ENCODE measurements at places on chromosomes 1 and 21.

GRCh38 chr1:10384219-10384618, 14.6 kb upstream of the PGD start:
- no peaks in the 10 kb centered on the region for H3K27me3 ChIP-seq
- H3K27ac ChIP-seq = no peak overlapping the region
- peaks cover 8% of the 10 kb centered on the region for H3K36me3 ChIP-seq
- H3K4me3 ChIP-seq = no peak overlapping the region

GRCh38 chr1:22500058-22500457, 48.4 kb downstream of the ZBTB40 start:
- H3K27me3 ChIP-seq = no peaks in the 10 kb centered on the region
- DNase-seq = no peak
- peaks cover 26% of the 10 kb centered on the region for H3K36me3 ChIP-seq
- H3K4me1 ChIP-seq = peaks cover 26% of the 10 kb centered on the region

- no peak overlapping the region for H3K4me3 ChIP-seq
- H3K27ac ChIP-seq = no peak overlapping the region
- H3K4me1 ChIP-seq = no peaks in the 10 kb centered on the region
- DNase-seq = peak; percentile 40
These were observed 163.5 kb downstream of the RYR2 start for GRCh38 chr1:237205400-237206064.

- no peak overlapping the region for H3K27ac ChIP-seq
- no peaks in the 10 kb centered on the region for H3K27me3 ChIP-seq
- H3K4me3 ChIP-seq = no peak overlapping the region
- H3K4me1 ChIP-seq = no peaks in the 10 kb centered on the region
- DNase-seq = no peak
These were observed 56.4 kb downstream of the HLCS start for GRCh38 chr21:36909901-36910561.

GRCh38 chr21:42637267-42638041, 16.0 kb upstream of the PDE9A start:
- H3K36me3 ChIP-seq = no peaks in the 10 kb centered on the region
- peaks cover 60% of the 10 kb centered on the region for H3K27me3 ChIP-seq
- no peak overlapping the region for H3K27ac ChIP-seq
- H3K4me1 ChIP-seq = no peaks in the 10 kb centered on the region
- DNase-seq = no peak

- peaks cover 5% of the 10 kb centered on the region for H3K4me1 ChIP-seq
- H3K36me3 ChIP-seq = no peaks in the 10 kb centered on the region
- no peak overlapping the region for H3K4me3 ChIP-seq
- DNase-seq = peak; percentile 36
These were observed 139.8 kb downstream of the RYR2 start for GRCh38 chr1:237181743-237182317.

GRCh38 chr1:115164484-115164883, 75.2 kb upstream of the TSPAN2 start:
- no peaks in the 10 kb centered on the region for H3K4me1 ChIP-seq
- no peaks in the 10 kb centered on the region for H3K36me3 ChIP-seq
- H3K4me3 ChIP-seq = no peak overlapping the region
- no peaks in the 10 kb centered on the region for H3K27me3 ChIP-seq
- DNase-seq = no peak

DNA sequence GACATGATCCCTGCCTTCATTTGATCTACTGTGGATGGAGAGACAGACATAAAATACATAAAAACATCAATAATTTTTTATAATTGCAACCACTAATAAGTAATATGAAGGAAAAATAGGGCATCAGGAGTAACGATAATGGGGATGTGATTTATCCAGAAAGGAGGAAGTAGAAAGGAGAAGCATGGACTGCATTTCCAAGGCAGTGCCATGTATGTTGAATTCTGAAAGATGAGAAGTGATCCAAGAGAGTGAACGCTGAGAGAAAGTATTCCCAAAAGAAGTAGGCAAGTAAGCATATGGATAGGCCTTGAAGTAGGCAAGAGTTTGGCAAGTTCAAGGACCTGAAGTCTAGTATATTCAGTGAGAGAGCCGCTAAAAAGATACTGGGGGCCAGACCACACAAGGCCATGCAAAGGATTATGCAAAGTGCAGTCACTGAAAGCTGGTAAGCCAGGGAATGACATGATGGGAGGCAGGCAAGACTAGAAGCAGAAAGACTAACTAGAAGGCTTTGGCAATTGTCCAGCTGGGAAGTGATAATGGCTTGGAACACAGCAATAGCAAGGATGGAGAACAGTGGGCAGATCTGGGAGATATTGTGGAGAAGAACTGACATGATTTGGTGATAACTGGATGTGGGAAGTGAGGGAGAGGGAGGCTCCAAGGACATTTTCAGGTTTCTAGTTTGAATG, 85.9 kb downstream of the TM2D1 start:
- H3K4me1 ChIP-seq = peaks cover 55% of the 10 kb centered on the region
- peak; percentile 52 for DNase-seq
- no peaks in the 10 kb centered on the region for H3K27me3 ChIP-seq
- H3K36me3 ChIP-seq = no peaks in the 10 kb centered on the region
- peak overlapping the region; percentile 37 for H3K27ac ChIP-seq

DNA sequence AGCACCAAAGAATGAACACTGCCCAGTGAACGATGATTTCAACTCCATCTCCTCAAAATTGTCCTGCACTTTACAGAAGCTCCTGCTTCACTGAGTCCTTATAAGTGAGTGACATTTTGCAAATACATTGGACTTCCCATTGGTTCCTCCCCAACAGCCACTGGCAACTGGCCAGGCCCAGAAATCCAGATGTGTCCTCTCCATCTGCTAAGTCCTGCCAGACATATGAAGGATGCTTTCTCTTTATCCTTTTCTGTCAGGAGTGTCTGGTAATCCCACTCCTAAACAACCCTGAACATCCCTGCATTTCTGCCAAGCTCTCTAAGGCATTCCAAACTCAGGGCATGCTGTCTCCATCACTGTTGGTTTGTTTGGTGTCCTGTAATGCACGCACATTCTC, 271.8 kb downstream of the RRAGC start:
- no peaks in the 10 kb centered on the region for H3K36me3 ChIP-seq
- no peak for DNase-seq
- no peak overlapping the region for H3K27ac ChIP-seq
- H3K4me3 ChIP-seq = no peak overlapping the region

GRCh38 chr1:213960963-213961362, 26.8 kb upstream of the PROX1 start:
- H3K36me3 ChIP-seq = no peaks in the 10 kb centered on the region
- no peak for DNase-seq
- no peaks in the 10 kb centered on the region for H3K4me1 ChIP-seq
- H3K4me3 ChIP-seq = no peak overlapping the region
- no peaks in the 10 kb centered on the region for H3K27me3 ChIP-seq

- no peak overlapping the region for H3K27ac ChIP-seq
- H3K36me3 ChIP-seq = no peaks in the 10 kb centered on the region
- no peak overlapping the region for H3K4me3 ChIP-seq
These were observed 419.6 kb downstream of the RWDD3 start for GRCh38 chr1:95653618-95654017.

DNA sequence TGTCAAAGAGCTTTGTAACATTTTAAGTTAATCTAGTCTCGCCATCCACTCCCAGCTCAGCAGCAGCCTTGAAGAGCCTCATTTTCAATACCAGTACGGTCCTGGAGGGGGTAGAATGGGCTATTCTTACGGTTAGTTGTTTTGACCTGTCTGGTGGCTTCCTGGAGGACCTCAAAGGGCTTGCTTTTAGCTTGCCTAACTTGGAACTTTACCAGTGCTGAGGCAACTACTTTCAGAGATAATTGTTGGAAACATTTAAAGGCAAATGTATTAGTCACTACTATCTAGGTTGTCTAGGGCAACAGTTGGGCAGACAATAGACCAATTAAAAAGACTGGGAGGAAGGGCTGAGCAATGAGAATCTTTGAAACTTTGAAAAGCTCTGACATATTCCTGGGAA, 56.0 kb downstream of the TTLL7 start:
- DNase-seq = no peak
- H3K27me3 ChIP-seq = no peaks in the 10 kb centered on the region
- H3K27ac ChIP-seq = no peak overlapping the region
- no peaks in the 10 kb centered on the region for H3K36me3 ChIP-seq

DNA sequence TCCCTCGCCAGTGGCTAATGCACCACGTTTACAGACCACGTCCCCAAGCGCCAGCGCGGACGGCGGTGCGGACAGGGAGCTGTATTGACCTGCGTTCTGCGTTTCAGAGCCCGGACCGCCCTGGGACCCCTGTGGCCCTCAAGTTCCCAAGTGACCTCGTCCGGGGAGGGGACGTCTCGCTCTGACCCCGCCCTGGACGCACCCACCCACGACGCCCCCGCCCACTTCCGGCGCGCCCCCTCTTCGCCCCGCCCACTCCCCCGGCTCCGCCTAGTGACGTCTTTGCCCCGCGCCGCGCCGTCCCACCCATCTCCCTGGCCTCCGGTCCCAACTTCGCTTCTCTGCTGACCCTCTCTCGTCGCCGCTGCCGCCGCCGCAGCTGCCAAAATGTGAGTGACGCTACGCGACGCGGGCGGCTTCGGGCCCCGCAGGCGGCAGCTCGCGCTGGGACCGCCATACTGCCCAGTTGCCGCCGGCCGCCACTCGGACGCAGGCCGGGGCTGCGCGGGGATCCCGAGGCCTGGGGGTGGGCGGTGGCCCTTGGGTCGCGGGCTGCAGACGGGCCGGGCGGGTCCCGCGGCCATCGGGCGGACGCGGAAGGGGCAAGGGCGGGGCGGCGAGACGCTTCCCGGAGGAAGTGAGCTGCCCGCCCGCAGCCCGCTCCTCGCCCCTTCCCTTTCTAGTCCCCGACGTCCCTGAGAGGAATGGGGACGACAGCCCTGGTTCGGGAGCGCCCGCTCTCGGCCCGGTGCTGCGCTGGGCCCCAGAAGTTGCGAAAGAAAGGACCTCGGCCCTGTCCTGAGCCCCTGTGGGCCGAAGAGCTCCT, at the start of gene VAMP3:
Gene VAMP3 (plus strand): TSS at position 300 of the 826 bp plus-strand sequence. CDS start 88 bp downstream, at position 388.
- H3K4me3 ChIP-seq = peak within 1 kb of the TSS; percentile 84
- peaks cover 23% of the 10 kb centered on the region for H3K36me3 ChIP-seq
- H3K27me3 ChIP-seq = no peaks in the 10 kb centered on the region
- H3K27ac ChIP-seq = peak within 1 kb of the TSS; percentile 98
- peak; percentile 92 for DNase-seq

- H3K36me3 ChIP-seq = no peaks in the 10 kb centered on the region
- H3K4me3 ChIP-seq = no peak overlapping the region
- peak; percentile 3 for DNase-seq
- H3K4me1 ChIP-seq = no peaks in the 10 kb centered on the region
These were observed 703.2 kb downstream of the MRPL39 start for GRCh38 chr21:24903994-24904635.

- H3K27ac ChIP-seq = no peak overlapping the region
- peaks cover 9% of the 10 kb centered on the region for H3K4me1 ChIP-seq
- H3K27me3 ChIP-seq = peaks cover 31% of the 10 kb centered on the region
- no peaks in the 10 kb centered on the region for H3K36me3 ChIP-seq
These were observed 97.4 kb downstream of the RIPK4 start for GRCh38 chr21:41669533-41669830.

DNA sequence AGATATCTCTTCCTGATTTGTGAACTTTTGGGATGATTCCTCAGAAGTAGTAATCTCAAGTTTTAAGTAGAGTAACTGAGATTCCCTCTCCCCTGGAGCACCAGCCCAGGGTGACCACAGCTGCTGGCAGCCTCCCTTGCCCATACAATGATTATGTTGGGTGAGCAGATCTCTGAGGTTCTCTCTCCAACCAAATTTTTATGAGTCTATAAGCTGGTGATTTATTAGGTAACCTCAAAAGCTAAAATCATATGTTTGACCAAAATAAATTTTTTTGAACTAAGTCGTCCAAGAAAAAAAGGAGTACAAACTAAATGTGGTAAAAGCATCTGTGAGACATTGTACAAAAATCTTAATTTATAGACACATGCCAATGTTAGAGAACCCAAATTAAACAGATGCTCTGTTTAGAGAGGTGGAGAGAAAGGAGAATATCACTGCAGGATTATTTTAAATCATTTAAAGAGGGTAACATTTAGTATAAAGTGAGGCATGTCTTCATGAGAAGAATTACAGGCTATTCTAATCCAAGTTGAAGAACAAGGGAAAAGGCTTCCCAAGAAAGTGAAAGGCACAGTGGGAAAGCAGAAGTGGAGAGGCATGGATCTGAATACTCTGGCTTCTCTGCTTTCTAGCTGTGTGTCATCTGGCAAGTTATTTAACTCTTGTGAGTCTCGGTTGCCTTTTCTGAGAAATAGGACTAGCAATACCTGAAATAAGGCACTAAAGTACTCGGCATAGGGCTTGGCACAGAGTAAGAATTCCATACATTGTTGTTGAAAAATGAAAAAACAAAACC, 2.5 kb downstream of the AKNAD1 start:
- no peaks in the 10 kb centered on the region for H3K4me1 ChIP-seq
- no peak for DNase-seq
- no peaks in the 10 kb centered on the region for H3K27me3 ChIP-seq
- H3K36me3 ChIP-seq = no peaks in the 10 kb centered on the region
- H3K4me3 ChIP-seq = no peak overlapping the region

GRCh38 chr1:53842347-53842746, 4.3 kb upstream of the NDC1 start:
- no peaks in the 10 kb centered on the region for H3K27me3 ChIP-seq
- H3K36me3 ChIP-seq = no peaks in the 10 kb centered on the region
- H3K4me1 ChIP-seq = peaks cover 5% of the 10 kb centered on the region
- no peak overlapping the region for H3K27ac ChIP-seq
- H3K4me3 ChIP-seq = no peak overlapping the region

DNA sequence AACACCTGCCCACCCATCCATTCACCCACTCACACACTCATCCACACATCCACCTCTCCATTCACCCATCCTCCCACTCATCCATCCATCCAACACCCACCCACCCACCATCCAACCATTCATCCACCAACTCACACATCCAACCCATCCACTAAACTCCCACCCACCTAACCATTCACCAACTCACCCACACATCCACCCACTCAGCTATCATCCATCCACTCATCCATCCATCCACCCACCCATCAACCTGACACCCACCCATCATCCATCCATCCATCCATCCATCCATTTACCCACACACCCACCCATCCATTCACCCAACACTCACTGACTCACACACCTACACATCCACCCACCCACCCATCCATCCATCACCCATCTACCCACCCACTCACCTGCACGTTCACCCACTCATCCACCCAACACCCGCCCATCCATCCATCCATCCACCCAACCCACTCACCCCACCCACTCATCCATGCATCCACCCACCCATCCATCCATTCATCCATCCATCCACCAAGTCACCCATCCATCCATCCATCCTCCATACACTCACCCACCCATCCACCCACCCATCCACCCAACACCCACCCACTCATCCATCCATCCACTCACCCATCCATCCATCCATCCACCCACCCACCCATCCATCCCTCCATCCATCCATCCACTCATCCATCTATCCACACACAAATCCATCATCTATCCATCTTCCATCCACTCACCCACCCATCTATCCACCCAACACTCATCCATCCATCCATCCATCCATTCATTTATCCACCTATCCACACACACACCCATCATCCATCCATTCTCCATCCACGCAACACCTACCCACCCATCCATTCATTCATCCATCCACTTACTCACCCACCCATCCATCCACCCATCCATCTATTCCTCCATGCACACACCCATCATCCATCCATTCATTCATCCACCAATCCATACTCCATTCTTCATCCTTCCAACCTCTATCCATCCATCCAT, 17.4 kb upstream of the PRDM16 start:
- H3K4me1 ChIP-seq = no peaks in the 10 kb centered on the region
- no peak overlapping the region for H3K27ac ChIP-seq
- DNase-seq = no peak
- peaks cover 3% of the 10 kb centered on the region for H3K27me3 ChIP-seq
